ENCODE measurements at places on chromosomes 11 and 22.

DNA sequence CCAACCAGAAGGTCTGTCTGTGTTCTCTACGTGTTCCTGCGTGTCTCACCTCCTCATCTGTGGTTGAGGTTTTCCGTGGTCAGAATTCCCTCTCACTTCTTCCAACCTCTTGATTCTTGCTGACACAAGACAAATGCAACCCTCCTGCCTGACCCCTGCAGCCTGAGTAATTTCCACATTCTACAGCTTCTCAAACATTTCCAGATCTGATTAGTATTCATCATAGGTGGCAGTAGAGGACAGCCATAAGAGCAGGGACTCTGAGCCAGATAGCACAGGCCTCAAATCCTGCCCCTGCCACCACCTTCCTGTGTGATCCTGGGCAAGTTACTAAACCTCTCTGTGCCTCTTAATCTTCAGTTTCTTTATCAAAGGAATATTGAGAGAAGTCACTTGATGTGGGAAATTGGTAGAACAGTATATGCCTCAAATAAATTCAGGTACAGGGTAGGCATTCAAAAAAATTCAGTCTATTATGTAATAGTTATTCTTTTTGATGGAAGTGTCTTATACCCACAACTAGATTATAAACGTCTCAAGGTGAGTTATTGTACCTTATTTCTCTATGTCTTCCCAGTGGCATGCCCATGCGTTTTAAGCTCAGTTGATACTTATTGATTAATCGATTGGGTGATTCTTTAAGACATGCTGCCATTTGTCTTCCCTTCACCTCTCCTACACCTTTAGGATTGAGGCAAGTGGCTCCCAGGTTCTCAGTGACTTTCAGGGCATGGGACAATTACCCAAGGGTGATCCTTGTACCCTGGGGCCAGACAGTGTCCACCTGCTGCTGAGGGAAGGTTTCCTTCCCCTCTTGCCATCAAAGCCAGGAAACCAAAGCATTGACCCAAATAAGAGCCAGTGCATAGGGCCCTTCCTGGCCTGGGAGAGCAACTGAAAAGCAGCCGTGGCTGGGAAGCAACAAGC lies 19.6 kb downstream of the POU2AF1 start:
- DNase-seq, result no peak

- DNase-seq, result no peak
Observed at GRCh38 chr22:31874821-31875220, 69.5 kb upstream of the YWHAH start.

DNA sequence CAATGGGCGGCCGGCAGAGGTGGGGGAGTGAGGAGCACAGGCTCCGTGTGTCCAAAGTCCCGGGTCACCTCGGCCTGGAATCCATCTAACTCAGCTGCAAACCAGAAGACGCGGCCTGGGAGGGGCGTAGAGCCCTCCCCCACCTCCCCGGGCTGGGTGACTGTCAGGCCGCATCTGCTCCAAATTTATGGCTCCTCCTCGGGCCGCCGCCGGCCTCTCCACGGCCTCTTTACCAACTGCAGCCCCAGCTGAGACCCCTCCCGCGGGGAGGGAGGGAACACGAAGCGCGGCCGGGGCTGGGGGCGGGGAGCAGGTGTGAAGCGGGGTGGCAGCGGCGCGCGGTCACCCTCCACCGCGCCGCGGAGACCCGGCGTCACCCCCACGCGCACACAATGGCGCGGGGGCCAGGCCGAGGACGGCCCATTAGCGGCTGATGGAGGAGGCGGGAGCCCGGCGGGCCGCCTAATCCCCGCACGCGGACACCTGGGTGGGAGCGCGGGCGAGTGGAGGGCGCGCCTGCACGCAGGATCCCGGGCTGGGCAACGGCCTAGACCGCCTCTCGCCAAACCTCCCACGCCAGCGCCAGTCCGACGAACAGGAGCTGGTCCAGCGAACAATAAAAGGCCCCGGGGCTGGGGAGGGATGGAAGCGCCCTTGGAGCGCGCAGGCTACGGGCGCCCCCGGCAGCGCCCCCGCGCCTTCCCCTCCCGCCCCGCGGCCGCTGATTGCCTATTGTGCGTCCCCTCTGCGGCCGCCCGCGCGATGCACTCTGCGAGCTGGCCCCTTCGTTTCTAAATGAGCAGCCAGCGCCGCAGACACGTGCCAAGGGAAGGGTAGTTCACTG lies 25.9 kb upstream of the ROBO3 start:
- DNase-seq, result peak; percentile 46

DNA sequence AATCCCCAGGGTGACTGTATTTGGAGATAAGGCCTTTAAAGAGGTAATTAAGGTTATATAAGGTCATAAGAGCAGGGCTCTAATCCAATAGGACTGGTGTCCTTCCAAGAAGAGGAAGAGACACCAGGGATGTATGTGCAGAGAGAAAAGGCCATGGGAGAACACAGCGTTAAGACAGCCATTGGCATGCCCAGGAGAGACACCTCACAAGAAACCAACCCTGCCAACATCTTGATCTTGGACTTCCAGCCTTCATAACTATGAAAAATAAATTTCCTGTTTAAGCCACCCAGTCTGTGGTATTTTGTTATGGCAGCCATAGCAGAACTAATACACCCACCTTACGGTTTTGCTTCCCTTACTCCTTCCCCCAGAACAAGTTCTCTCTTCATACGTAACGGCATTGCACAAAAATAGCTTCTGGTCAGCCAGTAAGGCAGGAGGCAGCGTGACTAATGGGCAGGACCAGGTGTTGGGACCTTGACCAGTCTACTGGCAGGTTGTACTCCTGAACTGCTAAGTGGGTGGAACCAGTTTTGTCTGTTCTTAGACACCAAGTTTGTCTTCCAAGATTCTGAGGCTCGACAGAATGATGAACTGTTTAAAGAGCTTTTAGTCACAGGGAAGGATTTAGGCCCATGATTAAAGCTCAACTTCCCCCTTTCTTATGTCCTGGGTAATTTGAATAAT lies 31.9 kb upstream of the UPB1 start:
- DNase-seq, result no peak

DNA sequence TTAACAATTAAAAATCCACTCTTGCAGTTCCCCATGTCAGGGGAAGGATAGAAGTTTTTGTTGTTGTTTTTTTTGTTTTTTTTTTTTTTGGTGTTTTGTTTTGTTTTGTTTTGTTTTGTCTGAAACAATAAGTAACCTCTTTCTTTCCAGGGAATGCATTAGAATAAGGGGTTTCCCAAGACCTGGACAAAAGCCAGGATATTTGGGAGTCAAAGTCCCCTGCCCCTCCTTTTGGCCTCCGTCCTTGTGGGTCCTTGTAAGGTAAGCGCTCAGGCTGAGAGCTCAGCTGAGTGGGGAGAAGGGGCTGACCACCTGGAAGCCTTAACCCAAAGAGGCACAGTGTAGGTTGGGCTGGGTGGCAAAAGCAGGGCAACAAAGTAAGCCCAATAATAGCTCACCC lies 515.4 kb downstream of the SOX6 start:
- no peak for DNase-seq

GRCh38 chr11:34446386-34446785 lies 7.7 kb downstream of the CAT start:
- DNase-seq, result no peak

GRCh38 chr11:119266517-119267255 lies 50.2 kb downstream of the MCAM start:
- DNase-seq, result no peak

GRCh38 chr22:21054714-21055563 lies 9.2 kb downstream of the LRRC74B start:
- no peak for DNase-seq

GRCh38 chr11:122963961-122964360 lies 17.7 kb downstream of the BSX start:
- no peak for DNase-seq

DNA sequence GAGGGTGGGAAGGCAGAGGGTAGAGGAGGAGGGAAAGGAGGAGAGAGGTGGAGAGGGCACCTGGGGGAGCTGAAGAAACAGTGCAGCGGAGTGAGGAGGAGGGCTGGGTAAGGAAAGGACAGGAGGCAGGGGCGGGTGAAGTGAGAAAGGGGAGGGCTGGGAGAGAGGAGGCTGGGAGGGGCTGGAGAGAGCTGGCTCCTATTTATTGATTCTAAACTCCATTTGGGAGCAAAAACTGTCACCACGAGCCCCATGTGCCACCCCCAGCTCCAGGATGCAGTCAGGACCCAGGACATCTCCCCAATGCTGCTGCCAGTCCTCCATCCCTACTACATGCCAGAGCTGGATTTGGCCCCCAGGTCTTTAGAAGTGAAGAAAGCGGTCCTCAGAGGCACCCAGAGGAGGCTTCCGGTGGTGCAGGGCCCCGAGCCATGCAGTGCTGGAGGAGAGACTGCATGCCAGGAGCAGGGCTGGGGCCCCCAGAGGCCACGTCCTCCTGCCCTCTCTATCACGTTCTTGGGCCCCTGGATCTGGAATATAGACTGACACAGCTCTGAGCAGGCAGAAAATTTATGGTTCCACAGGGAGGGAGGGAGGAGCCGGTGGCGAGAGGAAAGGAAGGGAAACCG lies 53.7 kb downstream of the SLC22A12 start:
- DNase-seq, result no peak

- DNase-seq, result no peak
Observed at GRCh38 chr11:2977113-2977512, 15.0 kb downstream of the NAP1L4 start.

GRCh38 chr11:12453243-12453642 lies 75.9 kb downstream of the PARVA start:
- no peak for DNase-seq

- DNase-seq, result no peak
Observed at GRCh38 chr11:2909133-2909902, 19.9 kb downstream of the PHLDA2 start.

DNA sequence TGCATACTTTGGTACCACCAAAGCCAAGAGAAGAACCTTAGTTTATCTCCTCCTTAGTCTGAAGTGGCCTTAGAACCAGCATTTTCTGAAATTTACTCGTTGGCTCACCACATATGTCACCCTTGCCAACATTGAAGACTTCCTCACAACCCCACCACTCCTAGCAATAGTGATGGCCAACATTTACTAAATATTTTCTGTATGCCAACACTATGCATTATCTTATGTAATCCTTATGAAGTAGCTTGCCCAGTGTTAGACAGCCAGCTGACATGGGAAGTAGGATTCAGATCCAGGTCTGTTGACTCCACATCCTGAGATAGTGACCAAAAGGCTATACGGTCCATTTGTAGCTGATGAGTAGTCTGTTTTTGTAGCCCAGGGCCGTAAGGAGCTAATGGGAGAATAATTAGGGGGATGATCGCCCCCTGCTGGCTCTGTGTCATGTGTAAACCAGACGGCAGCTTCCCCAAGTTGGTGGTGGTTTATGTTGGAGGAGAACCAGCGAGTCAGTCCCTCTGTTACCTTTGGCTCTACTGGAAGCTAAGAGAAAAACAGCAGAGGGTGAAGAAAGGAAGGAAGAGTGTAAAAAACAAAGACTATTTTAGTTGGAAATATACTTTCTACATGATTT lies 120.5 kb upstream of the RASSF10 start:
- peak; percentile 77 for DNase-seq

GRCh38 chr11:62295504-62295903 lies 3.4 kb downstream of the SCGB1D4 start:
- no peak for DNase-seq

DNA sequence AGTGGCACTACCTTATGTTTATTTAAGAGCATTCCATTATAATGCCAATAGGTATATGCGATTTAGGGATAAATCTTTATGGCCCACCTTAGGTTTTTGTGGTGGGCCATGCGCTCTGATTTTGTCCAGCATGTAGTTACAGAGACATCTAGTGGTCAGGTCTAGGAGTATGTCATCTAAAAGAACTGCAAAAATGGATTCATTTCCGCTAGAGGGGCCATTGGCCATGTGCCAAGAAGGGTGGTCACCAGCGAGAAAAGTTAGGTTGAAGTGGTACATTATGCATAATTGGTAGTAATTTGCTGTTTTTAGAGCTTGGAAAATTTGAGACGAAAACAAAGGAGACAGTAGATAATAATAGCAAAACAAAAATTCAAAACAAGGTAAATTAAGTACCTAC lies 27.7 kb downstream of the LRRC4C start:
- no peak for DNase-seq

GRCh38 chr22:38927033-38927781 lies 30.2 kb upstream of the APOBEC3A start:
- DNase-seq, result peak; percentile 72
